ENCODE measurements at places on chromosomes 2 and 18.

- no peak for DNase-seq
These were observed 45.6 kb upstream of the ITGAV start for GRCh38 chr2:186544255-186544675.

- DNase-seq, result no peak
These were observed 41.5 kb upstream of the CHST9 start for GRCh38 chr18:27226556-27227075.

DNA sequence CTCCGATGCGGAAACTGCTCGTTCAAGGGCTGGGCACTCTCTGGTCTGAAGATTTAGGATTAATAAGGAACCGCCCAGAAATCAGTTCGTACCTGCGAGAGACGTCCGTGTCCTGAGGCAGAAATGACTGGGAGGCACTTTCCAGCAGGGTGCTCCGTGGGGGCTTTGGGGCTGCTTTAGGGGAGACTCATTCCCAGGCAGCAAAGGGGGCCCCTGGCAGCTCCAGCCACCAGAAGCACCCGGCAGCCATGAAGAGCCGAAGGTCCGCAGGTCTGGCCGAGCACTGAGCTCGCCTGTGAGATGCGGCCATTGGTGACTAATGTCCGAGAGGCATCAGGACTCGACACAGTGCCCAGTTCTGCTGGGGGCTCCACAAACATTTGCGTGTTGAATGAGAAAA, 20.9 kb downstream of the KCNG2 start:
- no peak for DNase-seq

- DNase-seq, result no peak
These were observed 51.0 kb downstream of the FAM168B start for GRCh38 chr2:131042148-131042775.

DNA sequence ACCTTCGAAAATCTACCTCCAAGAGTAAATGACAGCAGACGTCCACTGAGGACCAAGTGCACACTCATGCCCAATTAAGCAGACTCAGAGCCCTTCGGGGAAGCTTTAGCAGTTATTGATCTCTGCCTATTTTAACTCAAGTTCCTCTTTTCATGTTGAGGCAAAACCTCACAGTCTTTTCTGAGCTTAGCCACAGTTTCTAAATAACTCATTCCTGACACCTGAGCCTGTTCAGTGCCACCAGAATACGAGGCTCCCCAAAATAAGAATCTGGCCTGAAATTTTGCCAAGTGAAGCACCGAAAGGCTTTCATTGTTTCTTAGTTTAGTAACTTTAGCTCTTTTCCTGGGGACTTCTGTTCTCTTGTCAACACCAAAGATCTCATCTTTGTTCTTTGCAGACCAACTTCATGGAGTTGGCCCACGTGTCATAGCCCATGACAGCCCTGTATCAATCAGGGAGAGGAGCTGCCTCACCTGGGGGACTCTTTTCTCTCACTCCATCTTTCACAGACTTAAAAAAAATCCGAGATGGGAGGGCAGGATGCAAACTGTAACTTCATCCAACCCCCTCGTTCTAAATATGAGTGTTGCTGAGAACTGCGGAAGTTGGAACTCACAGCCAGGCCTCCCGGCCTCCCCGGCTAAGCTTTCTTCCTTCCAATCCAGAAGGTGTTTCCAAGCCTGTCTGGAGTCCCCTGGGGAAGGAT, 22.2 kb downstream of the INPP5D start:
- no peak for DNase-seq

DNA sequence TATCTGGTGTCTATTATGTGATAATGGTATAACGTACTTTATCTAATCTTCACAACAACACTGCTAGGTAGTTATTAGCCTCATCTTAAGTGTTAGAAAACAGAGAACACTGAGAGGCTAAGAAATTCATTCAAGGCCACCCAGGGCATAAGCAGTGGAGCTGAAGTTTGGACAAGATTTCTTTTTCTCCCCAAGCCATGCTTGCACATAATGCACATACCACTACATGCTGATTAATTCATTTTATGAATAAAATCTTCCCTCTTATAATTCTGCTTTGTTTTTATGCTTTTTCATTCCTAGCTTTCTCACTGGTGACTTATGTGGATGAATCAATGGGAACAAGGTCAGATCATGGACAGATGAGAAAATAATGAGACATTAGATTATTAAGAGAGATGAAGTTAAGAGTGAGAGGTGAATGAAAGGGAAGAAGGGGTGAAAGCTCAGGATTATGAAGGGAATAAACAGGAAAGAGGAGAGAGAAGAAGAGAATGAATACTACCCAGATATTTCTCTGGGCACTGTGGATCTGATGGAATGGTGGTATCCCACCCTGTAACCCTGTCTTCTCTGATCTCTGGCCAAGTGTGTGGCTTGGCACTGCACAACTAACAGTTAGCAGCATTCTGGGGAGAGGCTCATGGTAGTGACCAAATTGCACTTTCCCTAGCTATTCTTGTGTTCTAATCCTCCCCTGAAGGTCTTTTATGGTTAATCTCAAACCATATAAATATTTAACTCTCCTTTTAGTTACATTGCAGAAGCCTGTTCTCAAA, 17.7 kb upstream of the GALNT3 start:
- no peak for DNase-seq

GRCh38 chr2:24814516-24814915, 21.3 kb downstream of the CENPO start:
- no peak for DNase-seq

- DNase-seq, result no peak
These were observed 66.1 kb upstream of the NXPH2 start for GRCh38 chr2:138846216-138846821.

GRCh38 chr2:238027591-238028415, 33.0 kb upstream of the SCLY start:
- no peak for DNase-seq

DNA sequence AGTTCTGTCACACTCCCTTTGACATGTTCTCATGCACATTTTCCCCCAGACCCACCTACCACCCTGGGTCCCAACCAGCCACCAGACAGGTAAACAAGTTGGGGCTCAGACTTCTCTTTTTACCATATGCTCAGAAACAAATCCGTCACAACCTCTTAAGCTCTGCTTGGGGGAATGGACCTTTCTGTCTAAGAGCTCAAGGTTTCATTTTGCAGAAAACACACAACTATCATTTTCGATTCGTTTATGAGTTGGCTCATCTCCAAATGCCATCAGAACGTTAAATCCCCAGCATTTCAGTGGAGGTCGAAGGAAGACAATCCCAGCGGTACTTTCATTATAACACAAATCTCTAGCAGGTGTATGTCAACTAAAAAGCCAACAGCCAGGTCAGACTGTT, 30.6 kb upstream of the NCK2 start:
- no peak for DNase-seq

DNA sequence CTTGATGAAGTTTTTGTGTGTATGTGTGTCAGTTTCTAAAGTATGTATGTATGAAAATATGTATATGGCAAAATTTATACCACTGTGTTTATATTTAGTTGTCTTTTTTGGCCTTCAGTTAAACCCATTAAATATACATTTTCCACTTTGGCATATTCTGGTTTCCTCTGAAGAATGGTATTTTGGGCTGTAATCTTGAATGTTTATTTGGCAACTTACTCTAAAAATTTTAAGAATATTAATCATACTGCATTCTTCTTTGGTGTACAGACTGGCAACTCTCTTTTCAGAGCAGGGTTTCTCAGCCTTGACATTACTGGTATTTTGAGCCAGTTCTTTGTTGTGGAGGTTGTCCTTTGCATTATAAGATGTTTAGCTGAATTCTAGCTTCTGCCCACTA, 27.9 kb upstream of the CCBE1 start:
- DNase-seq, result no peak

DNA sequence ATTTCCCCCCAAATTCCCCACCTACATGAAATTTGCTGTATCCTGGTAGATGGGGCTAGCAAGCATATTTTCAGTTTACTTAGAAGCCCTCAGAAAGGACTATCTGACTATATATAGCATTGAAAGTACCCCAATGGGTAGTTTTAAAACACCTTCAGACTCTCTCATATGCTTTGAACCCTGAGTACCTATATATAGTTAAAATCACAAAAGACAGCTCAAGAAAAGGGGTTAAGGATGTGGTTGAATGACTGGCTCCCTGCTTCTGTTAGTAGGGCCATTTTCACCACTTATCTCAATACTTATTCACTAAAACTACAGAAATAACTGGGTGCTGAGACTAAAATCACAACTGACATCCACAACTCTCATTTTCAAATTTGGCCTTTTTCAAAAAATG, 18.5 kb downstream of the WDPCP start:
- DNase-seq, result no peak

- no peak for DNase-seq
These were observed 79.7 kb downstream of the BCL2L11 start for GRCh38 chr2:111200333-111200881.

GRCh38 chr2:106165029-106165428, 29.1 kb downstream of the UXS1 start:
- no peak for DNase-seq

DNA sequence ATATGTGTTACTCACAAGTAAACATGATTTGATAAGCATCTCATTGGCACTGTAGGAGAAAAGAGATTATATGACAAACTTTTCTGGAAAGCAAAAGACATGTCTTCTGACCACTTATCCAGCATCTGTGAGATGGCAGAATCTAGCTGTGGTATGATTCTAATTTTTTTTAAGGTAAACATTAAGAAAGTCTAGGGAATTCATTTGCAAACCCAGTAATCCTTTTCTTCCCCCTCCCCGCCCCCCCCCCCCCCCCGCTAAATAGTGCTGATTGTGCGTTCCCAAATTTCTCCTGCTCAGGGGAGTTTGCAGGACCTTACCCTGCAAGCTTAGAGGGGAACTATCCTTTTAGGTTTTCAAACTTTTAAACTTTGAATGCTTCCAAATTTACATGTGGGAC, 12.1 kb downstream of the MRPL44 start:
- DNase-seq, result no peak

- DNase-seq, result no peak
These were observed 75.2 kb upstream of the SLC14A2 start for GRCh38 chr18:45540125-45540524.

DNA sequence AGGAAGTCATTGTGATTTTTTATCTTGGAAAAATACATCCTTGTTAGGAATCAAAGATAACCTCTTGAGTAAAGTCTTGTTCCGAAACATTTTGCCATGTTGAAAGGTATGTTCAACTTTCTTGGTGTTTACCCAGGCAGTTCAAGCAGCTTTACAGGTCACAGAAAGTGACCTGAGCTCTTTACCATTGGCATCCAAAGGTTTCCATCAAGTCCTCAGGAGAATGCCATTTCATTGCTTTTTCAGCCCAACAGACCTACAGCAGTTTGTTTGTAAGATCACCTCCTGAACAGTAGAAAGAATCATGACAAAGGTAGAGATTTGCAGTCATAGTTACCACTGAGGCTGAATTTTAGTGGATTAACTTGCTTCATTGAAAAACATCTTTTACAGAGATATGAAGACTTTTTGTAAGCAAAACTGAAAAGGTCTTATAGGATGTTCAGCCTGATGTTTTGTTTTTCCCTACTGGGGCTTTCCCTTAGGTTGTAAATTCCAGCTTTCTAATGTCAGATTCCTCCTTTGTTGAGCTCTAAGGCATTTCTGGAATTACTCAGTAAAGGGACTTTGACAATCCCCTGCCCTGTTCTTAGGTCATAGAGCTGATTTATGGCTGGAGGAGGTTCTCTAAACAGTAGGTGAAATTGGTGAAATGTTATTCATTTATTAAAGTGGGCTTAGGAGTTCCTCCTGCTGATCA, 236.8 kb upstream of the RBMS1 start:
- no peak for DNase-seq

DNA sequence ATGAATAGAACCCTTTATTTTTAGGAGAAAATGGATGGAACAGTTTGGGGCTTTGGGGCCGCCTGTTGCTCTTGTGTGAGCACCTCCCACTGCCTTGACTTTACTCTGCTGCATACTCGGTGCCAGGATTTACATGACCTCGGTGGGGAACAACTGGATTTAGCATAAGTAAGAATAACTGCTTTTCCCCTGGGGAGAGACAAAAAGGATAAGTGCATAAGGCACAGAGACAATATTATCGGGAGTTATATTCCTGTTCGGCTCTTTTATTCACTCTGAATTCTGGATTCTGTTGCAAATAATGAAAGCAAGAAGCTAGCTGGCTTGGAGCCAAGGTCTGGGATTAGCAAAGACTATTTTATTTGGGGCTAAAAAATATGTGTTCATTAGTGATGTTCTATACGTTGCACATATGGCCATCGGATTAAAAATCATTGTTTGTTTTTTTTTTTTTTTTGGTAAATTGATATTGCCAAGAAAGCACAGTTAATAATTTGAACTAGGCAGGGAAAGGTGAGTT, 69.8 kb downstream of the CYBRD1 start:
- DNase-seq, result no peak

- no peak for DNase-seq
These were observed 40.1 kb upstream of the CLASP1 start for GRCh38 chr2:121689356-121689755.

- no peak for DNase-seq
These were observed 1980.4 kb downstream of the SUCLG1 start for GRCh38 chr2:82478641-82479040.

DNA sequence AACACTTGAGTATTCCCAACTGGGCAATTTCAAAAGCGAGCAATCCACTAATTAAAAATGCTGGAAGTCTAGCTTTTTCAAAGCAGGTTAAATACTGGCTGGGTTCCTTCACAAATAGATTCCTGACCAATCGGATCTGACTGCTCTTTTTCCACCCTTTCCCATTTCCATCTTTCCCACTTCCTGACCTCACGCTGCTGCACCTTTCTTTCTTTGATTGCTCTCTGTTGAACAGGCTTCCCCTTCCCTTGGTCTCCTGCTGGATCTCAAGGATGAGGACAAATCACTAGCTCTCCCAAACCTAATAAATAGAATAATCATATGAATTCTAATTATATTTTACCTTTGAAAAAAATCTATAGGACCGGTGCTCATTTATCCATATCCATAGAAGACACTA, 121.2 kb downstream of the TCF4 start:
- no peak for DNase-seq

DNA sequence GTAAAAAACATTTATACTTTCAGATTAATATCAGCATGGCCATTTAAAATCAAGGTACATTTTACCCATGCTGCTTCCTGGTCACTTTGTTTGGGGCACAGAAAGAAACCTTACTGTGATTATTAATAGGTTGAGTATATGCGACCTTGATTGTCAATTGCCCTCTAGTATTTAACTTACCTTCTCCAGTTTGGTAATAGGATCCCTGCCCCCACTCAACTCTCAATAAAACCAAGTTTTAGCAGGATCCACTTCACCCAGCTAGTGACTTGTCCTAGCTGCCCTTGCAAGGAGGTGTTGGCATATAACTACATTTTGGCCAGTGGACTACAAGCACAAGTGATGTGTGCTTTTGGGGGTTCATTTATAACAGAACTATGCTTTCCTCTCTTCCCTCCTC, 34.3 kb downstream of the FANCL start:
- no peak for DNase-seq

DNA sequence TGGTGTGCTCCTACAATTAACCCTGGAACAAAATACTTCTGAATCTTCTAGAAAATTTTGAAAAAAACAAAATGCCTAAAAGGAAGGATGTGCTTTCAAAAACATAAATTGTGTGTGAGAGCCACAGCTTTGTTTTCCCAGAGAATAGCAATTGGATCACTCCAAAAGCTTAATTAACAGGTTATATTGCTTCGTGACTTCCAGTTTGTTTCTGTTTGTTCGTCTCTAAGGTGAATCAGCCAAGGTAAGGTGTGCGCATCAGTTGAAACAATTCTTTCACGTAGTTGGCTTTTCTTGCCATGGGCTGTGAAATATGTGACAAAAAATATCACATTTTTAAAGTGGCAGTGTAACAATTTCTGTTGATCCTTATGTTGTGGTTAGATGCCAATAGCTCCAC, 90.3 kb upstream of the BARD1 start:
- no peak for DNase-seq
